Esophagus squamous epithelium (tissue), 5 donors: ENCODE measurements at places on chromosomes 5 and 9.

- DNase-seq = no peak
Observed at GRCh38 chr9:93593144-93593658, 16.8 kb downstream of the PHF2 start.

DNA sequence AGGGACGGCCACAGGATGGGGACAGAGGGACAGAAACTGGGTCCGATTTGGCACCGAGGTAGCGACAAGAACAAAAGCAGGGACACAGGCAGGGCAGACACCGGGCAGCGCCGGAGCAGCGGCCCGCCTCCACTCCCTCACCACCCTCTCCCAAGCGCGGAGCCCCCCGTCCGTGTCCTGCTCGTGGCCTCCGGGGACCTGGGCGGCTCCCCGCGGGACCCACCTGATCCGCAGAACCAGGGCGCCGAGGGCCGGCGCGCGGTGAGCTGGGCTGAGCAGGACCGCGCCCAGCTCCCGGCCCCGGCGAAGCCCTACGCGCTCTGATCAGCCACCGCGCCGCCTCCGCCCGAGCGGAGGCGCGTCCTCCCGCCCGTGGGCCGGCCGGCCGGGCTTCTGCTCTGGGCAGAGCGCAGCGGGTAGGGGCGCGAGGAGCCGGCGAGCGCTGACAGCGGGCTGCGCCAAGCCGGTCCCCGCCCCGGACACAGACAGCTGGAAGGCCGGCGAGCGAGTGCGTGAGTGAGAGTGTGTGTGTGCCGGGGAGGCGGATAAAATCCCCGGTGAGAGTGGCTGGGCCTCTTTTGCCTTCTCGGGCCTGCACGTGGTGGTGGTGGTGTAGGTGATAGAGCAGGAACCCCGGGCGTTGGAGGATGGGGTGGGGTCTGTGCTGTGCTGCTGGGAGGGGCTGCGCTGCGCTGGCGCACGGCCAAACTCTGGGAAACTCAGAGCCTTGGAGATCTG lies at the start of gene GGTA1:
GGTA1 (minus strand) TSS at position 418 of the 738 bp plus-strand sequence. CDS start 31,922 bp downstream, outside the sequence.
- DNase-seq = no peak

- DNase-seq = no peak
Observed at GRCh38 chr9:117555964-117556629, 141.2 kb upstream of the ASTN2 start.

- no peak for DNase-seq
Observed at GRCh38 chr5:98483301-98483685, 290.2 kb upstream of the RGMB start.

DNA sequence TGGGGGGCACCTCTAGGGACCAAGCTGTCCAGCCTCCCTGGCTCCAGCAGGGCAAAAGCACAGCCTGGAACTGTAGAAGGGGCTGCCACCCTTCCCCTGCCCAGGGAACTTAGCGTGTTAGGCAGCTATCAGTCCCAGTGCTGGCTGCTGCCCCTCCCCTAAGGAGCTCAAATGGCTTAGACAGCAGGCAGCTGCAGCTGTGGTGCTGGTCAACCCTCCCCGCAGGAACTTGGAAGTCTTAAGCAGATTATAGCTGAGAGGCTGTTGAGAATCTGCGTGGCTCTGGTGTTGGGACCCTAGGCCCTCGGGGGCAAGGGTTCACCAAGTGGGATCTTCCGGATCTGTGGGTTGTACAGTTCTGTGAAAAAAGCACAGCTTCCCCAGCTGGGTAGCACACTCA lies 536.5 kb upstream of the CDH10 start:
- no peak for DNase-seq

GRCh38 chr5:6541256-6542013 lies 91.4 kb downstream of the NSUN2 start:
- no peak for DNase-seq

DNA sequence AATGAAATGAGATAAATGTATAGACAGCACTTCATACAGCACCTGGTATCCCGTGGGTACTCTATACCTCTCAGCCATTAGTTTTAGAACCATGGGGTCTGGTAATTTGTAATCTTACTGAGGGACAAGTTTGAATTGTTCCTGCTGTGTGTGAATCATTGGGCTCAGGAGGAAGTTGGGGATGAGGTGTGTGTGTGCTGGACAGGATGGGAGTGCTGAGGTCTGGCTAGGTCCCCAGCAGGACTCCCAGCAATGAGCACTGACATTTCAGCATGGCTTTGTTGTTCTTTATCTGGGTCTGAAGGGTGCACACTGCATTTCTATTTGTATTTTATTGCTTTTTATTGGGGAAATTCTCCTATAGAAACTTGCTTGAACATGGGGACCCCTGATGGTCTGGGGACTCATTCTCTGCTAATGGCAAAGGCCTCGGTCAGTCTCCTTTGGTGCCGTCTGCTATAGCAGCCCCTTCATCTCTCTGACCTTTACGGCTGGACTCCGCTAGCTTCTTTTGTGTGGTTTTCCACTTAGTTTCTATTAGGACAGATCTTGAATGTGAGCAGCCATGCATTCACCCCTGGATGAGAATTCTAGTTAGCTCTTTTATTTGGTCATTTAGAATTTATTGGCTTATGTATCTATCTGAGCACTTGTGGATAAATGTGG lies 98.1 kb downstream of the SREK1 start:
- no peak for DNase-seq

GRCh38 chr5:121399879-121400278 lies 451.8 kb upstream of the FTMT start:
- no peak for DNase-seq

DNA sequence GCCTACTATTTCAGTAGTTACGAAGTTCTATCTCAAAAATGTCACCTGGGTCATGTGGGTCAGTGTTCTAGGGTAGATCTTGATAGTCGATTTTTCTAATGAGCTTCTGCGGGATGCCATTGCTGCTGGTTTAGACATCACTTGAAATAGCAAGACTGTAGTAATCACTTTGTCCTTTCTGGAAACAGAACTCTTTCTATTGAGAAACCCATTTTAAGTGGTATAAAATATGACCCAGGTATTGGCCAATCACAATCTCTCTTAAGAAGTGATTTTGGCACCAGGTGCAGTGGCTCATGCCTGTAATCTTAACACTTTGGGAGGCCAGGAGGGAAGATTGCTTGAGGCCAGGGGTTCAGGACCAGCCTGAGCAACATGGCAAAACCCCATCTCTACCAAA lies 17.6 kb downstream of the ARRDC3 start:
- DNase-seq = no peak

DNA sequence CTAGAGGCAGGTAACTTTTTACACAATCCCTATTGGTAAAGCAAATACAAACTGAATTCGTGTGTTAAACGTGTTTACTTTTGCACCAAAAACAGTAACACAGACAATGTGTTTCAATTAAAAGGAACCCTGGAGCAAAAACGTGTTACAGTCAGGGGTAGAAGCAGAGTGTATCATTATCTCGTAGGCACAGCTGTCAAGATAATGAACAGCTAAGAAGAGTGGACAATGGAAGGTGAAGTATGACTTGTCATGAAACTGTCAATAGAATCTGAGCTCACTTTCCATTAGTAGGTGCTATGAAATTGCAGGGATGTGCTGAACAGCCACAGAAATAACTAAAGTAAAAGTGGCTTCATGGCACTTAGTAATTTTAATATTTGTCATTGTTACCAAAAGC lies 1229.8 kb upstream of the WWC1 start:
- no peak for DNase-seq

DNA sequence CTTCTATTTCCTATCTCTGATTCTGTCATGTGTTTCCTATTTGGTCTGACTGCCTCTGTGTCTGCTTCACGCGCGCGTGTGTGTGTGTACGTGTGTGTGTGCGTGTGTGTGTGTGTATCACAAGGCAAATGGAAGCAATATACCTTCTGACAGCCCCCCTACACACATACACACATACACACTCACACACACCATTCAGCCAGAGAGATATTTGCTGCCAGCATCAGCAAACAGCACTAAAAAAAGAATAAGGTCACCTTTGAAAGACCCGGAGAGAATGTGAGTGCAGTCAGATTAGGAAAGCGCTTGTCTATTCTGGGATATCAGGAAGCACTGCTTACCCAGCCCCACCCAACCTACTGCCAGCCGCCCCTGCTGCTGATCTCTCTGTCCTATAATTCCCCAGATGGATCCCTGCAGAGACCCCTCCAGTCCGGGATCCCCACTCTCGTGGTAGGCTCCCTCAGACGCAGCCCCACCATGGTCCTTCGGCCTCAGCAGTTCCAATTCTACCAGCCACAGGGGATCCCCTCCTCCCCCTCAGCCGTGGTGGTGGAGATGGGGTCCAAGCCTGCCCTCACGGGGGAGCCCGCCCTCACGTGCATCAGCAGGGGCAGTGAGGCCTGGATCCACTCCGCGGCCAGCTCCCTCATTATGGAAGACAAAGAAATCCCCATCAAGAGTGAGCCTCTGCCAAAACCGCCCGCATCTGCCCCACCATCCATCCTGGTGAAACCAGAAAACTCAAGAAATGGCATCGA lies 45.7 kb downstream of the PLAC8L1 start:
- no peak for DNase-seq

DNA sequence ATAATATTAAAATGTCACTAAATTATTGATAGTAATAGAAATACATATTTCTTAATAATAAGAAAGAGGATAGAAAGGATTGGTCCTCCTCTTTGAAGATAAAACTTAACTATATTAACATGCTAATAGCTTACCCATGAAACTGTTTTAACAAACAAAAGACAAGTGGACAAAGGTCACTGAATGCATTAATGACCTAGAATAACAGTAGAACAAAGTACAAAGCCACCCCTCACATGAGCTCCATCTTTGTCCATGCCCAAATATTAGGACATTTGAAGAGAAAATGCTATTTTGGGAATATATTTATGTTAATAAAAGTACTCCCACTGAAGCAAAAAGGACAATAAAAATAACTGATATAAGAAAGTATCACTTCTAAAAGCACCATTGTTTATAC lies 34.1 kb upstream of the SLC22A5 start:
- DNase-seq = no peak

DNA sequence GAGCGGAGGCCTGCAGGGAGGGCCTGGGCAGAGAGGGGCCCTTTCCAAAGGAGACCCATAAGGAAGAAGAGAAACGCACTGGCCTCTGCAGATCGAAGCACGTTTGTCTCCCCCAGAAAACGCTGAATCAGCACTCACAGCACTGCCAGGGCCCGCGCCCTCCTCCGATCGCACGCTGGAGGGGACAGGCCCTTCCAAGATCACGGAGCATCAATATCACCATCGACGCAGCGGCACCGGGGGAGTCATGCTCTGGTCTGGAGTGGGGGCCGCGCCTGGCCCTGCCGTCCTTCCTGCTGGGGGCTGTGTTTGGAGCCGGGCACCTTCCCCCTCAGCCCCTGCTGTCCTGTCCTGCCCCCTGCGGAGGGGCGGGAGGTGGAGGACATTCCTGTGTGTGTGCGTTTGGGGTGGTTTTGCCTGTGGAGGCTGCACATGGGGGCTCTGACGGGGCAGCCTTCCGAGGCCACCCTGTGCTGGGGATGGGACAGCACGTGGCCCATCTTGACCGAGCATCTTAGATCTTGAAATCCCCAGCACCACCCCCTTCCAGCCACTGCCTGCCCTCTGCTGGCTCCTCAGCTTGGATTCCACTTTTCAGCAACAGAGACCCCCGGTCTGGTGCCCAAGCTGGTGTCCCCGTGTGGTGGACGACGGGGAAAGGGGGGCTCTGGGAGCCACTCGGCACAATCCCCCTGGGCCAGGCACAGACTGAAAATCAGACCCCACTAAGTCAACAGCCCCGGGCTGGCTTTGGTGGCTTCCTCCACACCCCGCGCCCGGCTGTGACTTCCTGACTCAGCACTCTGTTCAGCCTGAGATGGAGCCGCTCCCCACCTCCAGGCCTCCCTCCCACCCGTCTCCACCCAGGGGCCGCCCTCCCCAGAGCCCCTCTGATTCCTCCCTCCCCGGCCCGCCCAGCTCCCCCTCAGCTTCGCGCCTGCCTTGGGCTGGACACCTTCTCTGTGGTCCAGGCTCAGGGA lies 8.3 kb downstream of the TMEM250 start:
- no peak for DNase-seq

GRCh38 chr5:176639981-176640380 lies 7.3 kb upstream of the TSPAN17 start:
- no peak for DNase-seq

- DNase-seq = no peak
Observed at GRCh38 chr9:86614871-86615849, 260.9 kb upstream of the TUT7 start.
